Thoracic aorta (tissue), 2 donors: ENCODE measurements at places on chromosomes 16 and 17. TPM values are rescaled to one million over a fixed set of nuclear protein-coding genes. Genes with fewer than 3 reads are reported as not detected.
A peak's percentile ranks its signal among the peaks of the same experiment; 100 is the strongest.

GRCh38 chr16:28558456-28558855 is 4.7 kb downstream of the SGF29 start:
- no peak overlapping the region for H3K27ac ChIP-seq
- DNase-seq: no peak
- H3K27me3 ChIP-seq: no peaks in the 10 kb centered on the region
- H3K36me3 ChIP-seq: no peaks in the 10 kb centered on the region
- no peak overlapping the region for H3K4me3 ChIP-seq
- H3K4me1 ChIP-seq: peaks cover 24% of the 10 kb centered on the region

DNA sequence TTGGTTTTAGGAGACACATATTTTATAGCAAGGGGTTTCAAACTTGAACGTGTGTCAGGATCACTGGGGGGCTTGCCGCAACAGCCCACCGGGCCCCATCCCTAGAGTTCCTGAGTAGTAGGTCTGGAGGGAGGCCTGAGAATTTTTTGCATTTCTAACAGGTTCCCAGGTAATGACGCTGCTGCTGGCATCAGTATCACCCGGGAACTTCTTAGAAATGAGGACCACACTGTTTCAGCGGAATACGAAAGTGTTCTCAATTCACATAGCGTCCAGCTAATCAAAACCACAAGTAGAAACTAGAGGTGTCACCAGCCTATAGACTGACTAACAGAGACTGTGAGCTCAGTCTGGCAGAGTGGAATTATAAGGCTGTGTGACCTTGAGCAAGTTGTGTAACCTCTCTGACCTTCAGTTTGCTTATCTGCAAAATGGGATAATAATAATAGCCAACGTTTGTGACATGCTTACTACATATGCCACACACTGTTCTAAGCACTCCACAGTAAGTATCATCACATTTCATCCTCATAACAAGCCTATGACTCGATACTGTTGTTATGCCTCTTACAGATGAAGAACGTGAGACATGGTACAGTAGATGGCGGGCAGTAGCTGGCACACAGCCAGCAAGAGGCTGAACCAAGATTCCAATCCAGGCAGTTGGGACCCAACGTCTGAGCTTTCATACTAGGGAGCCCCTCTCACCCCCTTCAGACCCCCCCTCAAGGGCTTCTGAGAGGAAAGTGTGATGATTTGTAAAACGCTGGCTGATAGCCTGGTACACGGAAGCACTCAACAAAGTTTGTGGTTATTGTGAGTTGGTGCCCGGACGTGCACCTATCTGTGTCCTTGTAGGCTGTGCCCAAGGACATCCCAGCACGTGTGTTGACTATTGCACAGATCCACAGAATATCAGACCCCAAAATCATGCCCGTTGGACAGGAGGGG is 4.6 kb upstream of the ICAM2 start:
- H3K4me3 ChIP-seq: peak overlapping the region; percentile 44
- H3K36me3 ChIP-seq: no peaks in the 10 kb centered on the region
- H3K27ac ChIP-seq: no peak overlapping the region
- no peak for DNase-seq

- DNase-seq: no peak
- H3K27me3 ChIP-seq: no peaks in the 10 kb centered on the region
These were observed 94.1 kb downstream of the OMG start for GRCh38 chr17:31202968-31203367.

- H3K36me3 ChIP-seq: no peaks in the 10 kb centered on the region
- peaks cover 65% of the 10 kb centered on the region for H3K4me1 ChIP-seq
- H3K4me3 ChIP-seq: no peak overlapping the region
These were observed 163.5 kb downstream of the COPRS start for GRCh38 chr17:31695456-31696090.

Gene UBE2O
- total RNA-seq: 31.1 TPM

- no peaks in the 10 kb centered on the region for H3K36me3 ChIP-seq
- no peak overlapping the region for H3K4me3 ChIP-seq
- H3K4me1 ChIP-seq: no peaks in the 10 kb centered on the region
These were observed 134.2 kb downstream of the ABCA8 start for GRCh38 chr17:68820825-68821481.

- H3K27me3 ChIP-seq: no peaks in the 10 kb centered on the region
- peak overlapping the region; percentile 83 for H3K27ac ChIP-seq
- DNase-seq: no peak
- peaks cover 16% of the 10 kb centered on the region for H3K4me1 ChIP-seq
These were observed 806 bp downstream of the MRM1 start for GRCh38 chr17:36602030-36602748.

DNA sequence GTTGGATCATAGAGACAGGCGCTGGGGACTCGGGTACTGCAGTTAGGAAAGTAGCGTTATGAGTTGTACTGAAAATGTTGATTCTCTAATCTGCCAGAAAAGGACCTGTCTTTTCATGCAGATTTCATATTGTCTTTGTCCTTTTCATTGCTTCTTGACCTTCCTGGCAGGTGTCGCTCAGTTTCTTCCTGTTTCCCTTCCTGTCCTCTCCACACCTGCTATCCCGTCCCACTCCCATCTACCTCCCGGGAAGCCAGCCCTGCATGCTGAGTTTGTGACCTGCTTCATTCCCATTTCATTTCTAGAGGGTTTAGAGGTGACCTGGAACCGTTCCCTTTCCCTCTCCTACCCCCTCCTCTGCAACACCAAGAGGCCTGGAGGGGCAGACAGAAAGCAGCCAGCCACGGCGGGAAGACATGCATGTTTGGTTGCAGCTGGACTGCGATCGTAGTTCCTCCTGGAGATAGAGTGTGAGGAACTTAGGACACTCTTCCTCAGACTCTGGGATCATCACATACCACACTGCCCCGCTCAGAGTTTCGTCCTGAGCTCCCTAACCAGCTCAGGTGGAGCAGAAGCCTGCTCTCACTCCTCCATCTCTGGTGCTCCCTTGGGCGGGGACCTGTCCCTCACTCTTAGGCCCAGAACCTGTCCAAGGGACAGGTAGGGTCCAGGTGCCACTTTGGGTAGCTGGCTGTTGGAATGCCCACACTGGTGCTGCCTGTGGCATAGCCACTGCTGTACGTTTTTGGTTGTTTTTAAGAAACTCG is 23.9 kb upstream of the ARHGAP23 start:
- H3K4me1 ChIP-seq: no peaks in the 10 kb centered on the region
- H3K36me3 ChIP-seq: peaks cover 25% of the 10 kb centered on the region
- H3K27ac ChIP-seq: no peak overlapping the region
- DNase-seq: no peak
- no peaks in the 10 kb centered on the region for H3K27me3 ChIP-seq
- H3K4me3 ChIP-seq: no peak overlapping the region

Gene GPR139
- not detected for total RNA-seq

Gene ATP2A1
- 0.41 TPM for total RNA-seq

DNA sequence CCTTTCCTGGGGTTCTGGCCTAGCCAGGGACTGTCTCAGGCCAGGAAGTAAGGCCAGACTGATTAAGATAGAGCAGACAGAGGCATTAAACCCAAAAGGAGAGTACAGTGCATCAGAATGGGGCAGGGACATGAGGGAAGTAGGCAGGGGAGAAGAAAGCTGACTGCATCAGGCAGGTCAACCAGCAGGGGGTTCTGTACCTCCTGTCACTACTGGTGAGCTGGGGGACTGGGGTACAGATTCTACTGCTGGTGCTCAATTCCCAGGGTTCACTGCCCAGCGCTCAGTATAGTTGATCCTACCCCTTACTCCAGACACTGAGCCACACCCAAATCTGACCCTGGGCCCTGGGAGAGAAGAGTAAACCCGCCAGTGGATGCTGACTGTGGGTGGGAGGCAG is 12.9 kb upstream of the MTMR4 start:
- H3K27me3 ChIP-seq: no peaks in the 10 kb centered on the region
- DNase-seq: no peak
- peaks cover 19% of the 10 kb centered on the region for H3K4me1 ChIP-seq
- H3K36me3 ChIP-seq: no peaks in the 10 kb centered on the region
- peak overlapping the region; percentile 86 for H3K27ac ChIP-seq

Gene HP
- total RNA-seq: 5.7 TPM

DNA sequence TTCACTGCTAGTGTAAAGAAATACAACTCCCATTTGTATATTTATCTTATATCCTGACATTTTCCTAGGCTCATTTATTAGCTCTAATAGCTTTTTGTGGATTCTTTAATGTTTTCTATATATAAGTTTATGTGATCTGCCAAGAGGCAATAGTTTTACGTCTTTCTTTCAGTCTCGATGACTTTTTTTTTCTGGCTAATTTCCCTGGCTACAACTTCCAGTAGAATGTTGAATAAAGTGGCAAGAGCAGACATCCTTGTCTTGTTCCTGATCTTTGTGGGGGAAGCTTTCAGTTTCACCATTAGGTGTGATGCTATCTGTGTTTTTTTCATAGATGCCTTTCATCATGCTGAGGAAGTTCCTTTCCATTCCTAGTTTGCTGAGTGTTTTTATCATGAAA is 43.9 kb upstream of the ABCA3 start:
- H3K27me3 ChIP-seq: no peaks in the 10 kb centered on the region
- no peak for DNase-seq
- H3K4me3 ChIP-seq: no peak overlapping the region
- no peaks in the 10 kb centered on the region for H3K36me3 ChIP-seq
- no peaks in the 10 kb centered on the region for H3K4me1 ChIP-seq

Gene PLD6
- total RNA-seq: 5.5 TPM

DNA sequence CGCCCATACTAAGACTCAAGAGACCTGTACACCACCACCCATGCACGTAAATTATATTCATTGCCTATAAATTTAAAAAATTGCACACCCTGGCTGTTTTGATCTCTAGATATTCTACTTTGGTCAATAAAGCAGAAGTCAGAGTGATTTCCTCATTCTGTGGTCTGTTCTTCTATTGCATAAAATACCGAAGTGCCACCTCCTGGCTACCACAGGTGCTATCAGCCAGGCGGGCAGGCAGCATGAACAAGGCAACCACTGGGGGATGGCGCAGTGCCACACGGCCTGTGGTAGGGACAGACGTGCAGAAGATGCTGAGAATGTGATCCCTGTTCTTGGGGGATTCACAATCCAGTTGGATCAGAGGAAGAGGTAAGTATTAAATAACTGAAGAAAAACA is 122.3 kb downstream of the CDK5R1 start:
- H3K4me1 ChIP-seq: no peaks in the 10 kb centered on the region
- DNase-seq: no peak
- H3K27ac ChIP-seq: no peak overlapping the region

- no peak for DNase-seq
- no peak overlapping the region for H3K27ac ChIP-seq
- H3K4me1 ChIP-seq: no peaks in the 10 kb centered on the region
- no peak overlapping the region for H3K4me3 ChIP-seq
These were observed 14.3 kb upstream of the NUBP1 start for GRCh38 chr16:10729104-10730048.

DNA sequence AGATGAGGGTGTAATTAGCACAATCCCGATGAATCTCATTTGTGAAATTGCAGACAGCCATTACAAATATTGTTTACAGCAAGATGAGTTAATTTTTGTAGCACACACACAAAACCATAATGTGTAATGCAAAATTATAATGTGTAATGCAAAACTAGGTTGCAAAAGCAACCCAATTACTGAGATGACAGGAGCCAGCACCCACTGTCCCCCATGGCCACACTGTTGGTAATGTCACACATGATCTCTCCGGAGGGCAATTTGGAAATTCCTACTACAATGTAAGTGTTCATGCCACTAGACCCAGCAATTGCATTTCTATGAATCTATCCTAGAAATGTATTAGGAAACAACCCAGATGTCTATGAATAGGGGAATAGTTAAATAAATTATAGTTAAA is 76.9 kb downstream of the MARF1 start:
- H3K36me3 ChIP-seq: peaks cover 7% of the 10 kb centered on the region
- DNase-seq: no peak
- H3K27me3 ChIP-seq: no peaks in the 10 kb centered on the region
- no peak overlapping the region for H3K27ac ChIP-seq
- H3K4me1 ChIP-seq: no peaks in the 10 kb centered on the region

DNA sequence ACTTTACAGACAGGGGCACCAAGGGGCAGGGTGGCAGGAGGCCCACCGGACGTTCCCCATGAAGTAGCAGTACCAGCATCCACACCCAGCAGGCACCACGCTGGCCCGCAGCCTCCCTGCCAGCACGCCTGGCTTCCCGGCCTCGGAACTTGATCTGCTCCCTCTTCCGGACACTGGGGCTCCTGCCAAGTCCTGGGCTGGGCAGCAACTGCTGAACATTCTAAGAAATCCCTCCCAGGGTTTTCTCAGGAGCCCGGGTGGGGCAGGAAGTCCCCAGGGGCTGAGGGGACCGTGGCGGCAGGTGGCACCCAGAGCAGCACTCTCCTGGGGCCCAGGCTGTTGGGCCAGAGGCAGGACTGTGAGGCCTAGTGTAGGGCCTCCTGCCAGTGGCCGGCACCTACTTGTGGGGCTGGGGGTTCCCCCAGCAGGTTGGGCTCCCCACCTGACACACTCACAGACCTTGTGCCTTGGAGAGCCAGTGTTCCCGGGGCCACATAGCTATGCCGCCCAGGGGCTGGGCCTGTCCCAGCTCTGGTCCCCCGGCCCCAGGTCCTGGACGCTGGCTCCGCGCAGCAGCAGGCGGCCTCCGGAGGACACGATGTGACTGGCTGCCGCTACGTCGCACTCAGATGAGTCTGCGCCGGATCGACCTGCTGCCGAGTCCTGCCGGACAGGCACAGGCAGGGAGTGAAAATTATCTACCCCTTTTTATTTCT is 86.2 kb upstream of the CBX4 start:
- no peak overlapping the region for H3K4me3 ChIP-seq
- H3K36me3 ChIP-seq: no peaks in the 10 kb centered on the region
- no peak overlapping the region for H3K27ac ChIP-seq
- H3K4me1 ChIP-seq: peaks cover 16% of the 10 kb centered on the region

- DNase-seq: no peak
- H3K27ac ChIP-seq: no peak overlapping the region
- H3K27me3 ChIP-seq: no peaks in the 10 kb centered on the region
- no peak overlapping the region for H3K4me3 ChIP-seq
These were observed 882.8 kb upstream of the SOX9 start for GRCh38 chr17:71237903-71238538.

Gene RAB37
- total RNA-seq: 2.2 TPM

Gene RGS11
- 16.8 TPM for total RNA-seq

Gene FAM83G
- total RNA-seq: 10.8 TPM

DNA sequence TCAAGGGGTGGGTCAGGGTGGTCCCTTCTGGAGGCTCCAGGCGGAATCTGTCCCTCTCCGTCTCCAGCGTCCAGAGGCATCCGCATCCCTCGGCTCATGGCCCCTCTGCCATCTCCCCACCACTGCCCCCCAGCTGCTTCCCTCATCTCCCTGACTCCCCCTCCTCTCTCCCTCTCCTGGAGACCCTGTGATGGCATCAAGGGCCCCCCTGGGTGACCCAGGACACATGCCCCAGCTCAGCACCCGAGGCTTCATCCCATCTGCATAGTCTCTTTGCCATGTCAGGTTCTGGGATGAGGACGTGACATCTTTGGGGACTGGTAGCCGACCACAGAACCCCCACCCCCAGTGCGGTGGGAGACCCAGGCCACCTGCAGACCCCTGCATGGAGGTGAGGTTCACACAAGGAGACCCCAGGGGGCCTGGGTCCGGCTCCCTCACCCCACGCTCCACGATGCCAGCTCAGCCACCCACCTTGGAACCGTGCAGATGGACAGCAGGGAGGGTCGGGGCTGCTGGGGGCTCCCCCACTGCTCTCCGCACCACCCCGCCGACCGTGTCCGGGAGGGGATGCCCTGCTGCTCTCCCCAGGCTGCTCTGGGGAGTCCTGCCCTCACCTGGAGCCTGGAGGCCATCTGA is 3.8 kb downstream of the SECTM1 start:
- DNase-seq: no peak
- H3K27ac ChIP-seq: no peak overlapping the region
- no peaks in the 10 kb centered on the region for H3K27me3 ChIP-seq
- no peak overlapping the region for H3K4me3 ChIP-seq
- no peaks in the 10 kb centered on the region for H3K36me3 ChIP-seq
